ENCODE measurements at places on chromosomes 7 and 10. TPM values are rescaled to one million over a fixed set of nuclear protein-coding genes. Genes with fewer than 3 reads are reported as not detected.

- no peak for DNase-seq
Measured at GRCh38 chr7:112571852-112572607, 91.2 kb downstream of the LSMEM1 start.

DNA sequence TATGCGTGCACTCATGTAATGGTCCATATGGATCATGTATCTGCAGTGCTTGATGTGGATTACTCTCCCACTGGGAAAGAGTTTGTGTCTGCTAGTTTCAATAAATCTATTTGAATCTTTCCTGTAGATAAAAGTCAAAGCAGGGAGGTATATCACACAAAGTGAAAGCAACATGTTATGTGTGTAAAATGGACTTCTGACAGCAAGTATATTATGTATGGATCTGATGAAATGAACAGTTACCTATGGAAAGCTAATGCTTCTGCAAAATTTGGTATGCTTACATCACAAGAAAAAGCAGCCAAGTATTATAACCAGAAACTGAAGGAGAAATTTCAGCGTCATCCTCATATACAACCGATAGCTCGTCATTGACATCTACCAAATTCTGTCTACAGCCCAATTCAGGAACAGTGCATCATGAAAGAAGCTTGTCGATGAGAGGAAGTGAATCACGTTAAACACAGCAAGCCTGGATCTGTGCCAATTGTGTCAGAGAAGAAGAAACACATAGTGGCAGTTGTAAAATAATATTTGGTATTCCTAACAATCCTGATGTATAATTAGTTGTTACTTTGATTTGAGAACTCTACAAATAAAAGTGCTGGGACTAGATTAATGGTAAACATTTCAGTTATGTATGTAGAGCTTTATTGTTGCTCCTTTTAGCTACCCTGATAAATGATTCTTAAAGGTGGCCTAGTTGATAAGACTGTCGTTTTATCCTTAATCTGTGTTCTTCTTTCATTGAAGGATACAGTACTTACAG lies 14.2 kb upstream of the SYPL1 start:
- no peak for DNase-seq

The ZDHHC4 gene
- 52.3 TPM for total RNA-seq

DNA sequence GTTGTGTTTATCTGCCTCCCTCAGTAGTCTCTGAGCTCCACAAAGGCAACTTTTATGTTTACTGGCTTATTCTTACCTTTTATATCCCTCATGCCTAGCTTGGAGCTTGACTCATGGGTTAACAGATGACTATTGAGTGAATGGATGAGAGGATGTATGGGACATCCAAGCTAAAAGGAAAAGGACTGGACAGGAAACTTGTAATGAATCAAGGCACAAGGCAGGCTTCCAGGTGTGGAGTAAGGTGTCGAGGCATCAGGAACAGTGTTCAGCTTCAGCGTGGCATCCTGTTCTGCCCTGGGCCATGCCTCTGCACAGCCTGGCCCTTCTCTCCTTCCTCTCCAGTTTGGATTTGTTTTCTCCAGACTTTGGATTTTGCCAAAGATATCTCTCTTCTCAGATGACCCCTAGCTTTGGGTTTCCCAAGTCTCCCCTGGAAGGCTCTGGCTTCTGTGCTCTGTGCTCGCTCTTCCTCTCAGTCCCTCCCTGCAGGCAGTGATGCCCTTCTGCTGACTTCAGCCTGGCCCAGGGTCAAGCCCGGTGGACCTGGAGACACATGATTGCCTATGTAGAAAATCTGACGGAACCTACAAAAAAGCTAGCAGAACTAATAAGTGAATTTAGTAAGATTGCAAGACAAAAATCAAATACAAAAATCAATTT lies 367.3 kb downstream of the CXCL12 start:
- DNase-seq: no peak

- DNase-seq: no peak
Measured at GRCh38 chr7:11332865-11333228, 359.2 kb downstream of the PHF14 start.

GRCh38 chr10:21260506-21261149 lies 264.9 kb downstream of the SKIDA1 start:
- DNase-seq: no peak
